Activated CD8-positive, alpha-beta T cell treated with anti-CD3 and anti-CD28 coated beads for 36 hours (primary cell): ENCODE measurements at places on chromosomes 7 and 10. TPM values are rescaled to one million over a fixed set of nuclear protein-coding genes. Genes with fewer than 3 reads are reported as not detected.

DNA sequence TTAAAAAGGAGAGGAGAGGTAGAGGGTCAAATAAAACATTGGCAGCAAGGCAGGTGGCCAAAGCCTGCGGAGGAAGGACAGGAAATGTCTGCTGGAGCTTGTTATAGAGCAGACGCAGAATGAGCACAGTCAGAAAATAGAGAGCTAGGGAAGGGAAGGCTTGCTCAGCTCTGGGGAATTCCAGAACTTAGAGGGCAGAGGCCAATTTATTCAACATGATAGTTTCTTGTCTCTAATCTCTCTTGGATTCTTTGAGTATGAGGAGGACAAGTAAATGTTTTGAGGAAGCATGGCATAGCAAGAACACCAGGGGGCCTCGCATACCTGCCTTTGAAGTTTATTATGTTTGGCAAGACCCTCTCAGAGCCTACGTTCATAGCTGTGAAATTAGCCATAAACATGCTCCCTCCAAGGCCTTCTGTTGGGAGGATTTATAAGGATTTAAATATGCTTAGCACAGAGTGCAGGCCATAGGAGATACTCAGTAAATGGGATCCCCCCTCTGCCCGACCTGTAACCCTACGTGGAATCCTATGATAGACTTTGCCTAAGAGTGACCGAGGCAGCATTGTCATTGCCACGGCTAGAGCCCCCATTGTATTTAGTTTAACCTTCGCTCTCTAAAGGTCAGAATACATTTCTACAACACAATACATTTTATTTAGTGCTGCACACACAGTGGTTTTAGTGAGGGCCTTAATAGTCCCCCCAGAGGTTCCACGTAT, 293.9 kb downstream of the CCDC3 start:
- no peak overlapping the region for H3K4me3 ChIP-seq
- H3K4me1 ChIP-seq: peaks cover 74% of the 10 kb centered on the region
- no peaks in the 10 kb centered on the region for H3K27me3 ChIP-seq
- peak overlapping the region; percentile 67 for H3K27ac ChIP-seq
- DNase-seq: peak; percentile 68

Gene PCLO
- not detected for total RNA-seq

GRCh38 chr7:27107391-27108381, 5.2 kb upstream of the HOXA2 start:
- no peak overlapping the region for H3K27ac ChIP-seq
- H3K36me3 ChIP-seq: no peaks in the 10 kb centered on the region
- DNase-seq: no peak

DNA sequence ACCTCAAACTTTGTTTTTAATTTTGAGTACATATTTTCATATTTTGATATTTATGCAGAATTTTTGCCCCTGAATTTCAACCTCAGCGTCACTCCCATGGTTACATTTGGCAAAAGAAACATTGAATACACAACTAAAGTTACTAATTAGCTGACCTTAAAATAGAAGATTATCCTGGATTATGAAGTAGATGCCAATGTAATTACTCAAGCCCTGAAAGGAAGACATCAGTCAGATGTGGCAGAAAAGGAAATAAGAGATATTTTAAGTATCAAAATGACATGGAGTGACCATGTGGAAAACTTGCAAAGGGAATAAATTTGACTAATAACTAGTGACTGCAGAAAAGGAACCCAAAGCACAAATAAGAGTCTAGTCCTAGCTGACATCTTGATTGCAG, 701.3 kb upstream of the KCND2 start:
- no peak for DNase-seq
- H3K27me3 ChIP-seq: no peaks in the 10 kb centered on the region
- no peaks in the 10 kb centered on the region for H3K4me1 ChIP-seq
- H3K36me3 ChIP-seq: no peaks in the 10 kb centered on the region
- H3K4me3 ChIP-seq: no peak overlapping the region

- no peaks in the 10 kb centered on the region for H3K27me3 ChIP-seq
- DNase-seq: peak; percentile 91
- peaks cover 41% of the 10 kb centered on the region for H3K4me1 ChIP-seq
- H3K36me3 ChIP-seq: peaks cover 36% of the 10 kb centered on the region
- peak within 1 kb of the TSS; percentile 100 for H3K27ac ChIP-seq
Observed at GRCh38 chr10:51699475-51700227, at the start of gene CSTF2T. TSS of gene CSTF2T (minus strand) at chr10:51699595. CDS start at chr10:51699549, 46 bp downstream.

Gene DOCK4
- total RNA-seq: 0.31 TPM

Gene SUN3
- total RNA-seq: not detected

Gene PPP1R3A
- not detected for total RNA-seq

DNA sequence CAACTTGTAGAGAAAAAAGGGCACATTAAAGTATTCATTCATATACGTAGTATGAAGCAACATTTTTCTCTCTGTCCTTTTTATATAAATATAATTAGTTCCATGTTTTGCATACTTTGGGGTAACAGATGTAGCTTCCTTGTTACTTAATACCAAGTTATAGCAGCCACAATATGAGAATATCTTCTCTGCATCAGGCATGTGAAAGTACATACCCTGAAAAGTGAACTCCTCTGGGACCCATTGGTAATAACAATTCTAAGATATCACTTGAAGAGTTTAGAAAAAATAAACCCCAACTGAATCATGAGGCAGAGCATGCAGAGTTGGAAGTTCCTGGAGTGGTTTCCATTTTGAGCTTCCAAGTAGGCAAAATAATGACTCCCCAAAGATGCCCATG, 2.4 kb upstream of the CRPPA start:
- no peak for DNase-seq
- peaks cover under 1% of the 10 kb centered on the region for H3K36me3 ChIP-seq
- H3K27me3 ChIP-seq: no peaks in the 10 kb centered on the region
- H3K4me1 ChIP-seq: peaks cover 18% of the 10 kb centered on the region
